H9 (cell line): ENCODE measurements at places on chromosomes 6 and 20.

- no peaks in the 10 kb centered on the region for H3K36me3 ChIP-seq
- no peak overlapping the region for H3K27ac ChIP-seq
- H3K27me3 ChIP-seq, result no peaks in the 10 kb centered on the region
- no peak overlapping the region for H3K4me3 ChIP-seq
- DNase-seq, result no peak
- no peaks in the 10 kb centered on the region for H3K4me1 ChIP-seq
Observed at GRCh38 chr6:74857157-74857556, 348.7 kb downstream of the COL12A1 start.

DNA sequence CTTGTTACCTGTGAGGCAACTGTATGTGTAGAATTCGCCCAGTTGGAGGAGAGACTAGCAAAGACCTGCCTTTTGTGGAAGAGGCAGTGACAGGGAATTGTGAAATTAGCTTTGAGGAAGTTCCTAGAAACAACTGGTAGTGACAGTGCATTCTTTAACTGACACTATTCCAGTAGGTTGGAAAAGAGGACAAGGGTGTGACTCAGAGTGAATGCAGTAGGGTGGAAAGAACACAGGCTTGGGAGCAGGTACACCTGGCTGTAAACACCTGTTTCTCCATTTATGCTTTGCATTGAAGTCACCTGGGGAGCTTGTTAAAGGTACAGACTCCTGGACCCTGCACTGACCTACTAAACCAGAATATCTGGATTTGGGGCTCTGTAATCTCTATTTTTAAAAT lies 295.7 kb downstream of the PHACTR1 start:
- no peak overlapping the region for H3K27ac ChIP-seq
- peaks cover 26% of the 10 kb centered on the region for H3K27me3 ChIP-seq
- H3K4me1 ChIP-seq, result peaks cover 3% of the 10 kb centered on the region; the same call in 1 of the 2 replicates
- no peaks in the 10 kb centered on the region for H3K36me3 ChIP-seq
- peak overlapping the region; percentile 93 for H3K4me3 ChIP-seq
- no peak for DNase-seq

DNA sequence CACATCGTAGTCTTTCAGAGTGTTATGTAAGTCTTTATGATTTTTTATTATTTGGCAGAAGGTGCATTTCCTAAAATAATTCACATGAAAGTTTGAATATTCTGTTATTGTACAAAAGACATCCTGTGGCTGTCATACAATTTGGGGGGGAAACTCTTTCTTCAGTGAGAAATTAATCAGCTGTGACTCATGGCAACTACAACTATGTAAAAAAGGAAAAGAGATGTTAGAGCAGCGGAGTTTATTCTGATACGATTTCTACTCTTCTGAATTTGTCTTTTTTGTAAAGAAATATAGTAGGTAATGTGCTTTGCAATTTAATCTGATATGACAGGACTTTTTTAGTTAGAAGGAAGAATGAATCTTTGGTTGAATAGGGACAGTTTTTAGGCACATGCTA lies 14.2 kb downstream of the COL19A1 start:
- H3K27me3 ChIP-seq, result no peaks in the 10 kb centered on the region
- no peak for DNase-seq
- H3K4me3 ChIP-seq, result no peak overlapping the region

- H3K27ac ChIP-seq, result no peak overlapping the region
- H3K36me3 ChIP-seq, result no peaks in the 10 kb centered on the region; the same call in 2 of the 3 replicates
- DNase-seq, result no peak
- H3K4me1 ChIP-seq, result peaks cover 7% of the 10 kb centered on the region; the same call in 1 of the 2 replicates
- no peaks in the 10 kb centered on the region for H3K27me3 ChIP-seq
Observed at GRCh38 chr6:21731411-21732031, 138.0 kb downstream of the SOX4 start.

- H3K27ac ChIP-seq, result no peak overlapping the region
- no peak overlapping the region for H3K4me3 ChIP-seq
- no peak for DNase-seq
- peaks cover 2% of the 10 kb centered on the region; the same call in 1 of the 3 replicates for H3K36me3 ChIP-seq
Observed at GRCh38 chr20:11296221-11296620, 621.5 kb upstream of the BTBD3 start.

DNA sequence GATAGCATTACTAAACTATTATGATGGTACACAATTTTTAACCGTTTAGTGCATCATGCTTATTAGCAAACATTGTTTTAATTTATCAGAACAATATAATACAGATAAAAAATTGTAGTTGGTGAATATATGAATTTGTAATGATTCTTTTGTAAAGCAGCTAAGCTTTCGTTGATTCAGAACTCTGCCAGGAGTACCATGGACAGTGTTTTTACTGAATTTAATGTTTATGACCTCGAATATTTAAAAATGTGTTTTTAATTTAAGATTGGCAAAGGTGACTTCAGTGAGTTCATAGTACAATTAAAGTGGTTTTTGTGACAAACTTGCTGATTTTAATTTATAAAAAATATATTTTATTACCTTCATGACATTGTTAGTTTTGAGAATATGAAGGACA lies 10.0 kb downstream of the AFDN start:
- H3K4me1 ChIP-seq, result peaks cover 22% of the 10 kb centered on the region; the same call in 1 of the 2 replicates
- H3K36me3 ChIP-seq, result no peaks in the 10 kb centered on the region
- no peak overlapping the region for H3K27ac ChIP-seq
- no peaks in the 10 kb centered on the region for H3K27me3 ChIP-seq
- H3K4me3 ChIP-seq, result no peak overlapping the region
- DNase-seq, result no peak

DNA sequence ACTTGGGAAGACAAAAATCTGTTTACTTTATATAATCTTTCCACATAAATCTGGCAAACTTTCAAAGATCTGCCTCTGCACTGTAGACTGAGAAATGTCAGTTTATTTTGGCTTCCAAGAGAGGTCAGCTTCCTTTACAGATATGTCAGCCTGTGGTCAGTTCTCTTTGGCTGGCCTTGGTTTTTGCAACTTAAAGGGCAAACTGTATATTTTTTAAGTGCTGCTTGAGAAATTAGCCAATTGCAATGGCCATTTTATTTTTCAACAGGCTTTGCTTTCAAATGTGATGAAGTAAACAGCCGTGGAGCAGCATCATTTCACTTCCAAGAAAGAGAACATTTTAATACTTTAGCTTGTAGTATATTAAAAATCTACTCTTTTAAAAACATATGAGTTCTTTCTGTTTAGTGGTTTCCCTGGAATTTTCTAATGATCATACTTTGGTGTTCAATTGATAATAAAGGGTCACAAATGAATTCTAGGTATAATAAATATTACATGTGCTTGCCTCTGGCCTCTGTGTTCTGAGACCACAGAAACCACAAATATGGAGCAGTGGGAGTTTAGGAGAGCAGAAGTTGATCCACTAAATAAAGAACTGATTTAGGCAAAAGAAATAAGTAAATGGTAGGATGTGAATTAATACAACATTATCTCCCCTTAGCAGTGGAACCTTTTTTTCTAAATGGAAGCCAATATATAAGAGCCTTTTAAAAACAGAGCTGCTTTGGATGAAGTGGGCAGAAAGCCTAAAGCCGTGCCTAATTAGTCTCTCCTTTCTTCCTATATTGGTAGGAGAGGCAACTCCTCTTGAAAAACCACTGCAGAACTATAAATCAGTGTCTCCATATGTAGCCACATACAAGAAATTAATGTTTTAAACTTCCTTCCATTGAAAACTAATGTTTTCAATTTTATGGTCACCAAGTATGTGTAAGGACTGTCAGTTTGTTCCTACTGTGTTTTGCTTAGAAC lies 16.2 kb downstream of the ADGRB3 start:
- H3K27ac ChIP-seq, result no peak overlapping the region
- H3K4me1 ChIP-seq, result no peaks in the 10 kb centered on the region
- DNase-seq, result no peak
- no peaks in the 10 kb centered on the region for H3K36me3 ChIP-seq
- no peak overlapping the region for H3K4me3 ChIP-seq
